ENCODE measurements at places on chromosomes 7 and 10.

GRCh38 chr10:94052281-94052680 lies 58.5 kb downstream of the PLCE1 start:
- DNase-seq: no peak

DNA sequence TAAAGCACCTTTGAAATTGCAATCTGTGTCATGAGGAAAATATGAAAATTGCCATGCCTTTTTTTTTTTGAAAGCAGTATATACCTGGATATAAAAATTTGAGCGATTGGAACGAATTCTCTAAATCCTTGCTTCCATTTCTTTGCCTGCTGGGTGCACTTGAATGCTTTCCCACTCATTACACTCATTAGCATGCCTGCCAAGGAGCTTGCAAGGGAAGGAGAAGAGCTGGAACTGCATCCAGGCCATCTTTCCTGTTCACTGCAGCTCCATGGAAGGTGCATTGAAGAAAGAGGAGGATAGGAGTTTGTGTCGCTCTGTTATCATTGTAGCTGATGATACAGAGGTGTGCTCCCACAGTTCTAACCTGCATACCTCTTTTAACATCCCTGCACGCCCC lies 102.4 kb upstream of the GJD4 start:
- DNase-seq: no peak

DNA sequence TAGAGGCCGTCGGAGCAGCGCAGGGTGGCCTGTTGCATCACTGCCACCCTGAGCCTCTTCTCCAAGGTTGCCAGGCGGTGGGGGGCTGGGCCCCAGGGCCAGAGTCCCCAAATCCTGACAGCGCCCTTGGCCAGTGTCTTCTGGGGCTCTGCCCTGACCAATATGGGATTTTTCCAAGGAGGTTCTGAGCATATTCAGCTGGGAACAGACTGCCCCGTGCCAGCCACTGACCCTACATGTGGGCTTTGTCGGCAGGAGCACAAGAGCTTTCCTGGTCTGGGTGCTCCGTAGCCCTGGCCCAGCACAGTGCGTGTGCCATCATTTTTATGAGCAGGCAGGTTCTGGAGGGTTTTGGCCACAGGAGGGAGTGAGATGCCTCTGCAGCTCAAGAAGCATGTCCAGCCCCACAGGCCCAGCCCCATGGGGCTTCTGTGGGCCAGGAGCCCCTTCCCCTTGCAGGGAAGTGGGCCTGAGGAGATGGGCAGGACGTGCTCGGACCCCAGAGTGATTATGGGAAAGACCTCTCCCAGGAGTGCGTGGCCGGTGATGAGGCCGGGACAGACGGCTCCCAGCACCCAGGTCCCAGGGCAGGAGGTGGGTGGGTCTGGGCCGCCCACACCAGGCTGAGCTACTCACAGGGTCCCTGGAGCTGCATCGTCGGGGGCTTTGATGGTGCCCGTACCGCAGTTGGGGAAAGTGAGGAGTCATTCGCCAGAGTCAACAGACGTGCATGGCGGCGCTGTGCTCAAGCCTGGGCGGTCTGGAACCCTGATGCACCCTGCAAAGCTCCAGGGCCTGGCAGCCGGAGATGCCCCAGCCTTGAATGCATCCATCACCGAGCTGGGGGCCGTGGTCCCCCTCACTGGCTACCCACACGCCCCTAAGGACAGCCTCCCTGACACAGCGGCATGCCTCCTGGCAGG lies 66.6 kb downstream of the PWWP2B start:
- no peak for DNase-seq

DNA sequence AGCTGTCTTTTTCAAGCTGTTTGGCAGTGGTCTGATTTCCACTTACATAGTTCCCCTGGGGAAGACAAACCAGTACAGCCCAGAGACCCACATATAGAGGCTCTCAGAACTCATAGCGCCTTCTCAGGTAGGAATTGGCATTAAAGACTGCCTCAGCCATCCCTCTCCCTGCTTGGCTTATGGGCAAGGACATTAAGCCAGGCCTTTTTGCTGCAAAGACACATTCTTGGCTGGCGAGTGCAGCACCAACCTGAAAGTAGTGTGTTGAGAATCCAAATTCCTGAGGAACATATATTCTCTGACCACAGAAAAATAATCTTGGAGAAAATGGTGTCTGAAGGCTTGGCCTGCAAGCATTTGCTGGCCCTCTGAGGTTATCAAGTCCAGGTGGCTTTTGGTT lies 39.2 kb upstream of the HPS1 start:
- no peak for DNase-seq

GRCh38 chr7:151115836-151116418 lies 29.7 kb downstream of the AGAP3 start:
- no peak for DNase-seq

DNA sequence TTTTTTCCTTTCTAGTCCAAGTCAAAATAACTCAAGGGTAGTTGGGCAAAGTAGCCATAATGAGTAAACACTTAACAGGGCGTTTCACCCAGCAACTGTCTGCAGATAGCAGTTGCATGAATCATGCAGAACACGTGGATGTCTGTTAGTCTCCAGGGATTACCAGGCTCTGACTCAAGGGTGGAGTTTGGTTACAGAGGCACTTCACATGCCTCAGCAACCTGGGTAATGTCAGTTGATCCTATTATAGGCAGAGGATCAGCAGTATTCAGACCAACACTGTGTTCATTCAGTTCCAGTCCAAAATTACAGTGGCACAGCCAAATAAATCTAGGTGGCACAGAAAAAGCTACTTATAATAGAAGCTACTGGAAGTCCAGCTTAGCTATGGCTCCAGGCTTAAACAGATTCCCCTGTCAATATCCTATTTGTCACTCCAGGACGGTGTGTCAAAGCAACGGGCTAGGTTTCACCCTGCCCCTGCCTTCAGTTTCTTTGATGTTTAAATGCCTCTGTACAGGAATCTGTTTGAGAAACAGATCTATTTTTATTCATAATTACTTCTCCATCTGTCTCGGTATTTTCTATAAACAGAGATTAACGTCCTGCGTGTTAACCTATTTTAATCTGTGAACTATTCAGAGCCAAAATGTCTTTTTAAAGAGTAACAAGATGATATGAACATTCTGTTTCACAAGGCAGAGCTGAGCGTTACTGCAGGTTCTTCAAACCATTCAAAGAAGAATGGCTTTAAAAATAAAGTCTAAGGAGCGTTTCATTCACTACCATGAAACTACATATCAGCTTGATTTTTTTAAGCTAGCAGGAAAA lies 162.6 kb upstream of the AKR1E2 start:
- no peak for DNase-seq

- no peak for DNase-seq
These were observed 199.7 kb upstream of the PITRM1 start for GRCh38 chr10:3372281-3372680.

All from stimulated activated CD4-positive, alpha-beta T cell treated with anti-CD3 and anti-CD28 coated beads, Interleukin-12 subunit alpha, Interleukin-12 subunit beta, amount 100 ng/mL, for 4 hours (primary cell).